ENCODE measurements at places on chromosomes 16 and 17.

DNA sequence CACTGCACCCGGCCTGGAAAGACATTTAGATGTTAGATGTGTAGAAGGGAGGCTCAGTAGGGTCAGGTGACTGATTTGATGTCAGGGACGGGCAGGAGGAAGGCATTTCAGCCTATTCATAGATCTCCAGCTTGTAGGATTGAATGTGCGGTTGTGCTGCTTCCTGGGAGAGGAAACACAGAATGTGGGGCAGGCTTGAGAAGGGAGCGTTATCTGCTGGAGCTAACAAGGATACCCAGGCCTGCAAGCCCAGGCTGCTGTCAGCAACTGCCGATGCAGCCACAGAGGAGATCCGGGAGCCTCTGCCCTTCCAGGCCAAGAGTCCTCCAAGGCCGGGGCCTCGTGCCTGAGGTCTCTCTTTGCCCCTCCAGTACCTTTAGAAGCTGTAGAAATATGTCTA lies 205.6 kb downstream of the SPECC1 start:
- no peak for DNase-seq

- DNase-seq, result no peak
These were observed 499.0 kb downstream of the MAF start for GRCh38 chr16:79101491-79101890.

DNA sequence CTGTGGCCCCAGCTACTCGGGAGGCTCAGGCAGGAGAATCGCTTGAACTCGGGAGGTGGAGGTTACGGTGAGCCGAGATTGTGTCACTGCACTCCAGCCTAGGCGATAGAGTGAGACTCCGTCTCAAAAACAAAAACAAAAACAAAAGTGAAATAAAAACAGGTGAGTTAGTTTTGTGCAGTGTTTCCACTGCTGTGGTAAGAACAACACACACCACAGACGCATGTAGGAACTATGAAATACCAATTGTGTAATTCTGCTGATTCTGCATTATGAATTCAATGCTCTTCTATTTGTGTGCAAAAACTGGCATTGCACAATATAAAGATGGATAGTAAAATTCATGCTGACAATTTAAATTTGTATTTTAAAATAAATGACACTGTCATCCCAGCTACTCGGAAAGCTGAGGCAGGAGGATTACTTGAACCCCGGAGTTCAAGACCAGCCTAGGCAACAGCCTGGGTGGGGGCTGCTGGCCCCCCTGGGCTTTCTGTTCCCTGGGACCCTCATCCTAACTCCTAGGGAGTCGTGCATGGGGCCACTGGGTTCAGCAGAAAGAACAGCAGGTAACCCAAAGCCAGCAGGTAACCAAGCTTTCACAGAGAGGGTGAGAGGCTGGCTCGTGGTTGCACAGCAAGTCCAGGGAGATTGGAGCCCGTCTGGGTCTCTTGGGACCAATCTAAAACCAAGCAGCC lies 10.6 kb upstream of the RHBDF2 start:
- DNase-seq, result no peak

- DNase-seq, result no peak
These were observed 5.4 kb downstream of the ZCCHC14 start for GRCh38 chr16:87487361-87487924.

GRCh38 chr17:73156887-73157520 lies 7.8 kb upstream of the SSTR2 start:
- DNase-seq, result no peak

DNA sequence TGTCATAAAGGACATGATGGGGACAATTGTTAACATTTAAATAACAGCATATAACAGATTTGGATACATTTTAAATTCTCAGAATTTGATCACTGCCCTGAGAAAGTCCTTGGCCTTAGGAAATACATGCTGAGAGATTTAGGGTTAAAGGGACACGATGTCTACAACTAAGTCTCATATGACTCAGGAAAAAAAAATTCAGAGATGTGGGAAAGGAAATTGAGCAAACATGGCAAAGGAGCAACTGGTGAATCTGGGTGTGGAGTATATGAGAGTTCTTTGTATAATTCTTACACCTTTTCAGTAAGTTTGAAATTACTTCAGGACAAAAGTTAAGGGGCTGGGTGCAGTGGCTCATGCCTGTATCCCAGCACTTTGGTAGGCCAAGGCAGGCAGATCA lies 18.2 kb downstream of the MPP3 start:
- DNase-seq, result no peak

- DNase-seq, result peak; percentile 96
These were observed 864 bp upstream of the MAZ start for GRCh38 chr16:29805232-29806098.

GRCh38 chr16:56477096-56477878 lies 25.9 kb downstream of the OGFOD1 start:
- DNase-seq, result no peak

DNA sequence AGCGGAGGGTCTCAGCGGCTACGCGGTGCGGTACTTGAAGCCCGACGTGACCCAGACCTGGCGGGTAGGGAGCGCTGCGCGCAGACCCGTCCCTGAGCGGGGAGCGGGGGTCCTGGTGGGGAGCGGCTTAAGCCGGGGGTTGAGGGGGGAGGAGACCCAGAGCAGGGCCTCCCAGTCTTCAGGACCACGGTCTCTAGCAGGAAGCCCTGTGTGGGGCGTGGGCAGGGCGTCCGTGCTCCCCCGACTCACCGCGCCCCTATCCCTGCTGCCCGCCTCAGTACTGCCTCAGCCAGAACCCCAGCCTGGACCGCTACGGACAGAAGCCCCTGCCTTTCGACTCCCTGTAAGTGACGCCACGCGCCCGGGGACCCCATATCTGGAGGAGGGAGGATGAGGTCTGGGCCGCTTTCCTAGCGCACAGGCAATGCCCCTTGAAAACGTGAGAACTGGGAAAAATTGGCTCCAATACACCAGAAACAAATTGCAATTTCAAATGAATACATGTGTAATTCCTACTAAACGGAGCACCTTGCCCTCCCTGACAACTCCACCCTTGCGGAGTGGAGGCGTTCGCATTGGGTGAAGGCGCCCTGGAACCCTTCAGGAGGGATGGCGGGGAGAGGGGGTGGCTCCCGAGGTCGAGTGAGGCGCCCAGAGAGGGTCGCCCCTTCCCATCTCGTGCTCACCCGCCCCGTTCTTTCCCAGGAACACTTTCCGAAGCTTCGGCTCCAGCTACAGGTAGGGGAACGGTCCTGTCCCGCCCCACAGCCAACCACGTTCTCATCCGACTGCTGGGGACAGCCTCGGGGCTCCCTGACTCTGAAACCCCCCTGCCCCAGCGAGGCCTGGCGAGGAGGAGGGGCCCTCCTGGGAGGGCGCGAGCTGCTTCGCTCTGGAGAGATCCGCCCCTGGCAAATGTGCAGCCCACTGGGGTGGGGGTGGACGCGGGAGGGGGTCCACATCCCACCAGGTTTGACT lies 14.6 kb upstream of the CNGB1 start:
- DNase-seq, result no peak

DNA sequence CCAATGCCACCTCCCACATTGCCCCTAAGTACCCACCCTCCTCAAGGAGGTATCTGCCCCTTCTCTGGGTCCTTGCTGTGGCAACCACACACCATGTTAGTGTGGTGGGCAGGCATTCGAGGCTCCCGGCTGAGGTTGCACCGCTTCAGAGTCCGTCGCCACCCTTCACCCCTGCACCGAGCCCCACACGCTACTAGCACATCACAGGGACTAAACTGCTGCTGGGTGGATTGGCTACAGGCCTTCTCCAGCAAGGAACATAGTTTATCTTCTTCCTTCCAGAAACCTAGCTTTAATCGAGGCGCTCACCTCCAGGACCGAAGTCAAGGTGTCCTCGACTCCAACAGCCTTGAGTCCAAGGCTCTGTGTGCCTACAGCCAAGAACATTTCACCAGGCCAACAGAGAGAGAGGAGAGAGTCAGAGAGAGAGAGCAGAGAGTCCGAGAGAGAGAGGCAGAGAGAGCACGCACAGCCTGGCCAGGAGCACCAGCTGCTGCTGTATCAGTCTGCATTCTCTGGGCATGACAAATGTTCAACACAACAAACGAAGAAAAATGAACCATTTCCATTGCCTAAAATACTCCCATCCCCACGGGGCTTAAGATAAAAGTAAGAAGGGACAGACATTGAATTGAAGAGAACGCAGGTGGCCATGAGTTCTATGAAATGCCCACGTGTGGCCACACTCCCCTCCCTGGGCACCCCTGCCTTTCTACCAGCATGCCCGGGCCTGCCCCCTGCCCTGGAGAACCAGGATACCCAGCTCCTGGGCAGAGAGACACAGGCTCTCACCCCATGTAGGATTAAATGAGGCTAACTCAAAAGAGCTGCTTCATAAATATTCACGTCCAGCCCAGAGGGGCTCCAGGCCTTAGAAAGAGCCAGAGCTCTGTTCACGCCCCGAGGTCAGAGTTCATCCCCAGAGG lies 94.9 kb downstream of the RBFOX3 start:
- no peak for DNase-seq

DNA sequence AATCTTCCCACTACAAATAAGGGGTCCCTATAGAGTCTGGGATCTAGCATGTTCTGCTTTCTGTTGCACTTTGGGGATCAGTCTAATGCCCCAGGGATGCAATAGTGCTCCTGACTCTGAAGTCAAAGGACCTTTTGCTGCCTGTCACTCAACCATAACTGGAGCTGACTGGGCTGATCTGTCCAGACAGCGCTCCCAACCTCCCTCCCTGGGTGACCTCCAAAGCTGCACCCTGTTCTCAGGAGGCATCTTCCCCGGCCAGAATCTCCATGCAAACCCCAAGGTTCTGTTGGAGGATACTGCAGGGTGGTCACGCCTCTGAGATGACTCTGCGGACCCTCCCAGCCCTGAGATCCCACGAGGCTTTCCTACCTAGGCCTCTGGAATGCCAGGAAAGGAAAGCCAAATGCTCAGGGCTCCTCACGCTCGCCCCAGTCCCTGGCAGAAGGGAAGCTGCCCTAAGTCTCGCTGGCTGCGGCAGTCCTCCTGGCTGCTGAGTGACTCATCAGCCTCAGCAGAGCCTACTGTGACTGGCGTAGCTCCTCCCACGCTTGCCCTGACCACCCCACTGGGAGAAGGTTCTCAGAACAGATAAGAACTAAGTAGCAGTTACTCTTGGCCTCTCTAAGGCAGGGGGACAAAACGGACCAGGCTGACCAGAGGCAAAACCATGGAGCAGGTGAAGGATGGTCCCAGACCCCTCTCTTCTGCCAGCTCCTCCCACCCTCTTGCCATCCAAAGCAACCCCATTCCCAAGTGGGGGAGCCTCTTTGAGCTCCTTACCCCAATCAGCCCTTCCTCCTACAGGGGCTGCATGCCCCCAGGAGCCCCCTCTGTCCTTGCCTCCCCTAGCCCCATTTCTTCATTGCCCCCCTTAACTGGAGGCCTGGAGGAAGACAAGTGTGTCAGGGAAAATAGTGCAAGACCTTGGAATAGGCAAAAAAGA lies 124.1 kb upstream of the TNRC6C start:
- peak; percentile 25 for DNase-seq

- DNase-seq, result no peak
These were observed 12.4 kb upstream of the SLC6A2 start for GRCh38 chr16:55643161-55643970.

Data from GOT3 (cell line).